HAP-1 (cell line): ENCODE measurements at places on chromosomes 6 and 20.

GRCh38 chr6:24064106-24064505, 61.9 kb upstream of the NRSN1 start:
- no peak for DNase-seq

GRCh38 chr6:1076531-1077459, 235.1 kb upstream of the FOXQ1 start:
- no peak for DNase-seq

- no peak for DNase-seq
Observed at GRCh38 chr6:148648754-148649453, 97.9 kb upstream of the UST start.

- DNase-seq, result no peak
Observed at GRCh38 chr6:32369660-32370059, 2.0 kb downstream of the TSBP1 start.

- DNase-seq, result peak; percentile 36
Observed at GRCh38 chr6:31585491-31585890, 586 bp upstream of the LST1 start.

DNA sequence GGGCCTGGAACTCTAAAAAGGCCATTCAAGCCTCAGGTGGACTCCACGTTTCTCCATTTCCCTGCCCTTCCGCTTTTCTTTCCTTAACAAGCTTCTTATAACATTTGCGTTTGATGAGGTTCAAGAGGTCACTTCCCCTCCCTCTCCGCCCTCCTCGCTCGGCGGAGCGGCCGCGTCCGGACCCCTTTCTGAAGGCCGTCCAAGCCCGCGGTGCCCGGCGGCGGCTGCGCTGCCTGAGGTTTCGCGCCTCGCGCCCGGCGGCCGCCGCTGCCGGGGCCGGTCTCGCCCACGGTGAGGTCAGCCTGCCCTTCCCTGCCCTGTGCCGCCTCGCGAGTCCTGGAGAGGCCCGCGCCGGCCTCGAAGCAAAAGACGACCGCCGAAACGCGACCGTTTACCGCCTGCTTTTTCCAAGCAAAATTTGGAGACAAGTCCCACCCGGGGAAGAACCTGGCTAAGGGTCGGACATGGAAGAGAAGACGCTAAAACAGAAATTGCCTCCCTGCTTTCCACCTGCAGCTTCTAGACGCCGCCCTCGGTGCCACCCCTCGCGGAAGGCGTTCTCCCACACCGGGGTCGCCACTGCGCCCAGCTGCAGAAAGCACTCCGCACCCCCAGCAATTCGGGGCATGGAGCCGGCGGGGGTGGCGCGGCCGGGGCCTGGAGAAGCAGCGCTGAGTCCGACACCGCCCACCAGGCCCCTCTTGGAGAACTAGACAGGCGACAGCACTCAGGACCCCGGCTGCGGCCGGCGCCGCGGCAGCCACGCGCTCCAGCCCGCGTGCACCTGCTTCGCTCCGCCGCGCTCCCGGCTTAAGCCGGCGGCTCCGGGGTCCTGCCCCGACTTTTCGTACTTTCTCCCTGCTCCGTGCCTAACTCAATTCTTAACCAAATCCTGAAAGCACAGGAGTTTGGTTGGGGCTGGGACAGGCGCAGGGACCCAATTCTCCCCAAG, 11.0 kb upstream of the FOXF2 start:
- DNase-seq, result no peak

DNA sequence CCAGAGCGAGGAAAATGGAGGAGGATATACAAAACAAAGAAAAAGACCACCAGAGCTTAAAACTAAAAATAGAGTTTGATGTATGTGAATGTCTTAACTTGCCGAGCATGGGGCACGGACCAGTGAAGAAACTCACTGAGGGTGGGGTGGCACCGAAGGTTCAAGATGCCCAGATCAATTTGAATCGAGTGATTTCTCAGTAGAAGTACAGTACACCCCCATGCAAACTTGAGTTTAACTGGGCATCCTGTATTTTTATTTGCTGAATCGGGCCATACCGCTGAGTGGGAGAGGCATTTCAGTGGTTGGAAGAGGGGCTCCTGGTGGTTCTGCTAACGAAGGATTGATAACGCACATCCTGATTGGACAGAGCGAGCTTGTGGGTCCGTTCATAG, 81.7 kb downstream of the ANKRD60 start:
- no peak for DNase-seq

GRCh38 chr20:2840138-2840966, at the start of the genes PCED1A and VPS16:
PCED1A (minus strand) TSS chr20:2840655; CDS start chr20:2839912, 743 bp downstream.
VPS16 (plus strand) TSS chr20:2840745; CDS start chr20:2840775, 30 bp downstream.
- peak; percentile 91 for DNase-seq

DNA sequence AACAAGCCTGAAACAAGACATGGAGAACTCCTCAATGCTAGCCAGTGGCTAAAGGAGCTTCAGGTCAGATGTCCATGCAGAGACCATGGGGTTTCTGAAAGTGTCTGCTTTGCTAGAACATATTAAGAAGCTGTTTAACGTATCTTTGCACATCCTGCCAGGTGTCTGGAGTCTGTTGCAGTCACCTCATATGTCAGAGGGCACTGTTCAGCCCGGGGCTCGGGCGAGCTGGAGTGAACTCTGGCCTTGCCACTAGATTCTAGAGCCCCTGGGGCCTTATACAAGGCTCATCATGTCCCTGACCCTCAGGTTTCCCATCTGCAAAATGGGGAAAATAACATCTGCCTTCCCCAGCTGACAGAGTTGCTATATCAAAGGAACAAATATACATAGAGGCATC, 59.0 kb downstream of the PRDM1 start:
- DNase-seq, result no peak

DNA sequence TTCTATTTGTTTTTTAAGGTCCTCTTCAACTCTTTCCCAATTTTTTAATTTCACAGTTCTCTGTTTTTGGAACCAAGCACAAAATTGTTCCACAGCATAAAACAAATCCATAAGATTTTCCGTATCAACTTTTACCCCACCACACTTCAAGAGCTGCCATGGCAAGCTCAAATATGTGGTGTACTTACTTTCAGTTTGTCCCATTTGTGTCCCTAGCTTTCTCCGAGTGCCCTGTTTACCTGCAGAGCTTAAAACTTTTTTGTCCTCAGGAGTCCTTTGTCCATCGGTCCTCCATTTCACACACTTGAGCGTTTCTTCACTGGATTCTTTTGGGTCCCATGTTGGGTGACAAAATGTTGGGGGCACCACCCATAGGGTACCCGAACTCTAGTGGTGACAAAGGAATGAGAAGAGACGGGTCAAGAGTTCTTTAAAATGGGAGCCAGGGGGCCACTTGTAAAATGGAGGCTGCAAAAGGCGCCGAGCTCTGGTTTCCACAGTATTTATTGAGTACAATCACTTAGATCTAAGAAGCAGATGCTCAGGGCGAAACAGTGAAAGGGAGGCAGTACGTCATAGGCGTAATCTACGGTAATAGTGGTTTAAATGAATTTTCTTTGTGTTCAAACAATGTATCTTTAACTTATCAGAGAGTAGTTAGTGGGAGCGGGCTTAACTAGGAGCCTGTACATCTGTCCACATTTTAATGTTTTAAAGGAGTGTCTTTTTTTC, 39.8 kb upstream of the SERINC1 start:
- DNase-seq, result no peak

- DNase-seq, result no peak
Observed at GRCh38 chr6:149761438-149761837, 11.9 kb downstream of the PCMT1 start.

GRCh38 chr6:89122625-89123024, 4.8 kb upstream of the SRSF12 start:
- DNase-seq, result no peak

DNA sequence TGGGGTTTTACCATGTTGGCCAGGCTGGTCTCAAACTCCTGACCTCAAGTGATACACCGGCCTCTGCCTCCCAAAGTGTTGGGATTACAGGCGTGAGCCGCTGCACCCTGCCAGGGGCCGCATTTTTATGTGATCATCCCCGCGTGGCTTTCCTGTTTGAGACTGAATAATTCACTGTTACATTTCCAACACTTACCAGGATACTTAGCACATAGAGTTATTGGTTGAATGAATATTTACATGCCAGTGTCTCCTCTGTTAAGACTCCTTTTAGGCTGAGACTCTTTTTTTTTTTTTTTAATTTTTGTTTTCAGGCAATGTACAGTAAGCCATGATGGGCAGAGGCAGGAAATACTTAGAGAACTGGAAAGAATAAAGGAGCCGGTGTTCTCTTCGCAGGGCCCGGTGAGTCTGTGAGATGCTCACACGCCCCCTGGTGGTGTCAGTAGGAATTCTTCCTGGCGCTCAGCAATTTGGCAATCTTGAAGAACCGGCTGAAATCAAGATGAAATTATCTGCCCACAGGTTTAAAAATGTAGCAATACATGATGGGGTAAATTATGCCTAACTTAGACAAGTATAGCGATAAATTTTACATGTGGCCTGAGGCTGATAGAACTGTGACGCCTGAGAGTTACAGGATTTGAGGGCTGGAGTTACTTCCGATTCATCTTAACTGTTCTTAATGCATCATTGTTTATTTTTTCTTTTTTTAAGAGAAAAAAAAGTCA, 7.6 kb upstream of the RNF114 start:
- peak; percentile 78 for DNase-seq

DNA sequence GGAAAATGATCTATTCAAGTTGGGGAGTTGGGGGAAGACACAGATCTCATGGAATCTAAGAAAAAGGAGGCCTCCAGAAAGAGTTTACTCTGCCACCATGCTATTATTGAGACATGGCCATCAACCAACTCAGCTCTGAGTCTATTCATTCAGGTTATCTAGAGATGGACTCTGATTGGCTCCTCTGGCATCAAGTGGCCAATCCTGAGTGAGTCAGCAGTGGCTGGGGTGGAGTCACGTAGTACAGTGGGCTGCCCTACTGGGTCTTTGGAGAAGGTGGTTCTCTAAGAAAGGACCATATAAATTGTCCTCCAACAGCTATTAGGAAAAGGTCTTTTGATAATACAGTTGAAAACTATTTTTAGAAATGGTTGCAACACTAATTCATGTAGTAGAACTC, 42.1 kb downstream of the LYRM2 start:
- DNase-seq, result no peak

DNA sequence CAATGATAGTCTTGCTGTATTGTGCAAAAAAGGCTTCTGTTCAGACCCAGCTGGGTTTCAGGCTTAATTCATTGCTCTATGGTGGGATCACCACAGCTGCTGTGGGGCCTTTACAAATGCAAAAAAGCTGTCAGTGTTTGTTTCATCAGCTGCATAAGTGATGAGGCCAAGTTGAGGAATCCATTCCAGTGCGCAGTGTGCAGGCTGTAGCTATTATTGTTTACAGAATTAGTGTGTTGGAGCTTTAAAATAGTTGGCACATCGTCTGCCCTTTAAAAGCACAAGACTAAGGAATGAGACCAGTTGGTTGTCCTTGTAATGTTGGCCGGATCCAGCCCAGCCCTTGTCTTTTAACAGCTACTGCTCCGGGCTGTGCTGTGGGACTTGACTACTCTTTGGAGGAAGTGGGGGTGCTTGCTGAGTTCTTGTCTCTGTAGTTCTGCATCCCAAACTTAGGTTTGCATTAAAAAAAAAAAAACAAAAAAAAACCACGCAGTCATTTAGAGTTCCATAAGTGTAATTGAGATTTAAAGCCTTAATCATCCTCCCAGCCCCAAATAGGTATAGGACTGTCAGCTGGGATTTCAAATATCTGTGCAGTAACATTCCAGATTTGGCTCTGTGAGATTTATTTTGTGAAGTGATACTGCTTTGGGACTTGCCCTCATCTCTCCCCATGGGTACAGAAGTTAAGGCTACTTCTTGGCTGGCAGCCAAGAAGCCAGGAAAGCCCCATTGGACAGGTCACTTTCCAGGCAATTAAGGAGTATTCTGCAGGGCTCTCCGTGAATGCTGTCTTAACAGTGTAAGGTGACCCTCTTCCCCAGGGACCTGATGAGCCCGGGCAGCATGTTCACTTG, 19.3 kb downstream of the JARID2 start:
- DNase-seq, result peak; percentile 95

GRCh38 chr20:32914031-32914430, 55.3 kb downstream of the EFCAB8 start:
- DNase-seq, result no peak

DNA sequence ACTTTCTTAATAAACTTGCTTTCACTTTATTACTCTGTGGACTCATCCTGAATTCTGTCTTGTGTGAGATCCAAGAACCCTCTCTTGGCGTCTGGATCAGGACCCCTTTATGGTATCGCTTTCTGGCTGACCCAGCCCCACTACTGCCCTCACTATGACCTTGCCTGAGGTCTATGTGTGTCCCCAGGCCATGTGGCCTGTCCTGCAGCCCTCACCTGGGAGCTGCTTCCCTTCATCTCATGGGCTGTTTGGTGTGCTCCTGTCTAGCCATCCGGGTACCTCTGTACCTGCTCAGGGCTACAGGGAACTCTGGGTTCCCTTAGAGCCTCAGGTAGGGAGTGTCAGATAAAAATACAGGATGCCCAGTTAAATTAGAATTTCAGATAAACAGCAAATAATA, 94.5 kb downstream of the SCP2D1 start:
- no peak for DNase-seq

GRCh38 chr6:154605178-154605881, 94.8 kb upstream of the CNKSR3 start:
- no peak for DNase-seq

DNA sequence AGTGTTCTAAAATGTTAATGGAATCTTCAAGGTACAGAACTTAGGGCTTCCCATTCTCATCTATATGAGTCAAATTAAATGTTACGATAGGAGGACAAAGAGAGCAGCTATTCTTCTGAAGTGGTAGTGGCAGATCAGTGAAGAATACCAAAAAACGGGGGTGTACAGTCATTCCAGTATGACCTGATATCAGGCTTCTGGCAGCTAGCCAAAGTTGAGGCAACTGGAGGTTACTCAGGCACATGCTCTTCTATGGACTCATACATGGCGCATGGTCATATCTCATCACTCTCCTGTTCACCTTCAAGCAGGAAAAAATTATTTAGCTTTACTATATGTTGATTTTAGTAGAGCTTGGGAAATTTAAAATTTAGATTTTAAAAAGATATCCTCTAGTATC, 1608.8 kb downstream of the GRIK2 start:
- no peak for DNase-seq

- DNase-seq, result no peak
Observed at GRCh38 chr20:30284281-30284905, 973.1 kb upstream of the DEFB115 start.

- DNase-seq, result no peak
Observed at GRCh38 chr6:166306378-166307081, 1.7 kb downstream of the PRR18 start.

DNA sequence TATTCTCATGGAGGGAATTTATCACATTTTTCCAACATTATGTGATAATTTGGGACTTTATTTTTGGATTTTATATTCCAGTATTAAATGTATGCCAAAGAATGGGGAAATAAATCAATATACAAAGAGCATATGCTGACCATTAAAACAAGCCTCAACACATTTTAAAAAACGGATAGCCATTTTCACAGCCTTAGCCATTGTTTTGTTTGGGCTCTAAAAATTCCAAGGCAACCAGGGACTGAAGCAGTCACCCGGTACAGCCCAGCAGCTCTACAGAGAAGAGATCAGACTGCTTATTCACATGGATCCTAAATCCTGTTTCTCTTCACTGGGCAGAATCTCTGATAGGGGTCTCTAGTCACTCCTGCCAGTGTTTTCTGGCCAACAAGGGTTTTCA, 150.2 kb upstream of the OGFRL1 start:
- no peak for DNase-seq

GRCh38 chr20:51837436-51837835, 35.1 kb upstream of the SALL4 start:
- DNase-seq, result peak; percentile 40

GRCh38 chr6:80541181-80541580, 434.7 kb downstream of the BCKDHB start:
- no peak for DNase-seq
